Astrocyte of the spinal cord (primary cell): ENCODE measurements at places on chromosomes 16 and 17.
A peak's percentile ranks its signal among the peaks of the same experiment; 100 is the strongest.

DNA sequence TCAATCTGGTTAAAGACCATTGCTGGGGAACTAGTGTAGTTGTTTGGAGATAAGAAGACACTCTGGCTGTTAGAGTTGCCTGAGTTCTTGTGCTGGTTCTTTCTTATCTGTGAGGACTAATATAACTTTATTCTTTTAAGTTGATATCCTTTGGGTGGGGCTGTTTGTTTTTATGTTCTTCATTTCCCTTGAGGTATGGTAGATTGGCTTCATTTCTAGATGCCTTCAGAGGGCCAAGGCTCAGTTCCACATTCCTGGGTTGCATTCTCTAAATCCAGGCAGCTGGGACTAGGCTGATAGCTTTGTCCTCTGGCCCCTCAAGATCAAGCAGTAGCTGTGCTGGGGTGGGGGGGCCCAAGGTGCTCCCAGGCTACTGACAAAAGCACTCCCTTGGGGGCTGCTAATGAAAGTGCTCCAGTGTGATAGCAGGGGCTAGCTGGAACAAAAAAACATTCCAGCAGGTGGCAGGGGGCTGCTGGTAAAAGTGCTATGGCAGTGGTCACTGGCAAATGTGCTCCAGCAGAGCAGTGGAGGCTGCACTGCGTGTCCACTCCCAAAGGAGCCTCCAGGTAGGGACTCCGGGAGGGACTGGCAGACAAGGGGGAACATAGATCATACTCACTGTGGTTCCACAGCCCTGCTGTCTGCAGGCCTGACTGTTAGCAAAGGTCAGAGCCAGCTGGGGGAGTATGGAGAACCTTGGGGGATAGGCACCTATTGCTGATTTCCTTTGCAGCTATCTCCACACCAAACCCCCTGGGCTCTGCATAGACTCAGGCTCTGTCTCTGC, 45.9 kb upstream of the KCNJ16 start:
- DNase-seq, result no peak

DNA sequence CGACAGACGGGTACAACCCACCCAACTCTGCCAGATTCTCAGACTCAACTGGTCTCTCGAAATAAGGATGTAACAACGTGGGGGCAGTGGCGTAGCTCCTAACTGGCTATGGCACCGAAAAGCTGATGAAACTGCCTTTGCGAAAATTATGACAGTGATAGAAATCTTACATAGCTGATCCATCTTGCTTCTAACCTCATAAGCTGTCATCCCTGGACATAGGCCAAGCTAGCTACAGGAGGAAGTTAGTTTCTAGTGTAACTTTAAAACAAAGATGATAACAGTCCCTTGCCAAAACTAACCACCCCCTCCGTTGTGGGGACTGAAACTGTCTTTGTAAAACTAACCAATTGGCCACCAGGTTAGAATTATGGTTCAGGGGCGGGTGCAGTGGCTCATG, 220.1 kb downstream of the SLC39A11 start:
- no peak for DNase-seq

DNA sequence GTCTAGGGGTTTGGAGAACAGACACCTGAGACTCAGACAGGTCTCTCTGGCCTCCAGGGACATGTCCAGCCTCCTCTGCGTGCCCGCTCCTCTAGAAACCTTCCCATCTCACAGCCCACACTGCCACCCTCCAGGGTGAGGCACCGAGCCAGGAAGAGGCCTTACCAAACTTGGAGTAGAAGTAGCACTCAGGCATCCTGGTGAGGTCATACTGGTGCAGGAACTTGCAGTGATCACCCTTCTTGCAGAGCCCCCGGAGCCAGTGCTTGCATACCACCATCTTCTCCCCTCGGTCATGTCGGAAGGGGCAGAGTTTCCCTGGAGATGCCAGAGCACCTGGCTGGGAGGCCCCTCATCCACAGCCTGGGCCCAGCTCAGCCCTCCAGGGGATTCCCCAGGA, 4.2 kb downstream of the CPSF4L start:
- no peak for DNase-seq

- DNase-seq, result no peak
Measured at GRCh38 chr16:86877835-86878234, 299.5 kb downstream of the FOXL1 start.

DNA sequence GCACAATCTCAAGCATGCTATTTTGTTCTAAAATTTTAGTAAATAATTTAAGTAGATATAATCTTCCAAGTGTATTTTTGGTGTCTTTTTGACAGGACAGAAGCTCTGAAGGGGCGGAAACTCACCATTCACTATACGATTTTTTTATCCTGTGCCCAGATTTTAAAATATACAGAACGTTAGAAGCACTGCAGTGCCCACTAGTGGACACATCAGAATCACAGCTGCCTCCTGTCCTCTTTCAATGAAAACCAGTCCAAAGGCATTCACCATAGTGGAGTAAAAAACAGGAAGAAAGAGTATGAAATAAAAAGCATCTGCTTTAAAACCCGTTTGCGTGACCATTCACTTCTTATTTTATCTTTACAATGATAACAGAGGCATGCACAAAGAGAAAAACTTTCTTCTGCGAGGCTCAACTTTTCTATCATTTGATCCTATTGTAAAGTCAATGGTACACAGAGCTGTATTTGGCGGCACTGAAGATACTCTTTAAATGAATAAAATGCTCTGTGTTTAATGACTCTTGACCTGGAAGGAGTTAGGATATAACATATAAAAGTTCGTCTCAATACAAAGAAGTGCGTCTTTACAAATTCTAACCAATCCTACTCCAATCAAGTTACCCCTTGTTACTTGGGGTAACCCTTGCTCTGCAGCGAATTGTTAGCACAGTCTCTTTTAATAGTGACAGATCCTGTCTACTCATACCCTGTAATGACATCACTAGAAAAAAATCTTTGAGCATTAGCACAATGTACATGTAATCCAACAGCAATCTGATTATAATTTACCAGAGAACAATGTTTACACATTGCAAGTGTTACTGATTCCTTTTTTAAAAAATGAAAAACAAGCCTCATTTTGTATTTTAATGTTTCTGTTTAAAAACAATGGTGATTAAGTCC, 339.8 kb upstream of the PSMD7 start:
- DNase-seq, result peak; percentile 50

DNA sequence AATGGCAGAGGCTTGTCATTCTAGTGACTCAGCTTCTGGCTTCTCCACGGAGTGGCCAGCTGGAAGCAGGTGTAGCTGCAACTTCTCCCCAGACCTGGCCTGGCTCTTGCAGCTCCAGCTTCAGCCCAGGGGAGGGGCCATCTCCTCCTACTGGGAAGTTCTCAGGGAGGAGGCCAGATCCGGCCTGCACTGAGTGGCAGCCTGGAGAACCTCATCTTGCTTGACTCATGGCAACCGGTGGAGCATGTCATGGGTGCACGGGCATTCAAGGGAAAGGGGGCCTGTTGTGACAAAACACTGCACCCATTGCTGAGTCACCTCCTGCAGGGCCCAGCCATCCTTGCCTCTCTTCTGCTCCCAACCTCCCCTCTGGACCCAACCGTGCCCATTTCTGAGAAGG, 273.9 kb upstream of the MAF start:
- DNase-seq, result no peak
